ENCODE measurements at places on chromosomes 6 and 20.

GRCh38 chr6:87164004-87164403, 8.6 kb downstream of the ZNF292 start:
- no peak for DNase-seq

- no peak for DNase-seq
Observed at GRCh38 chr6:131875647-131876046, 67.8 kb downstream of the ENPP1 start.

DNA sequence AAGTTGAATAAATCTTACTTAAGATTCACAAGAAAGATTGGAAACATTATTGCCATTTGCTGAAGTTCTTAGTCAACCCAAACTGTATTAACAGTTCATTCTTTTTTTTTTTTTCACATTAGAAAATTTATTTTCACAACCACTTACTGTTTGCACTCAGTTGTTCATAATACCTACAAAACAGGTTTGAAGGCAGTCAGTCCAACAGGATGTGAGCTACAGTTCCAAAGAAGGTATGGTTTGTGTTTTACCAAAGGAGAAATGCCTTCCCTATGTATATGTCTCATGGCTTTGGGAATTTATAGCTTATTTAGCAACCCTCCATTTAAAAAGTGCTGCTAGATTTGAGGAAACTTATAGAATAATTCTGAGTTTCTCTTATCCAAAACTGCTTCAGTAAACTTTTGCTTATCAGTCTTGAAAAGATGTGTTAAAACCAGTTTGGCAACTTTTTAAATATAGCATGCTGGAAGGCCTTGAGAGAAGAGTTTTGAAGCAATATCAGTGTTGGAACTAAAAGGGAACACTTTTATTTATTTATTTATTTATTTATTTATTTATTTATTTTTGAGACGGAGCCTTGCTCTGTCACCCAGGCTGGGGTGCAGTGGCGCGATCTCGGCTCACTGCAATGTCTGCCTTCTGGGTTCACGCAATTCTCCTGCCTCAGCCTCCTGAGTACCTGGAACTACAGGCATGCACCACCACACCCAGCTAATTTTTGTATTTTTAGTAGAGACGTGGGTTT, 46.8 kb upstream of the RREB1 start:
- no peak for DNase-seq

- no peak for DNase-seq
Observed at GRCh38 chr20:42366626-42367025, 748.4 kb upstream of the CHD6 start.

- DNase-seq, result no peak
Observed at GRCh38 chr6:24183584-24183983, 57.6 kb downstream of the NRSN1 start.

DNA sequence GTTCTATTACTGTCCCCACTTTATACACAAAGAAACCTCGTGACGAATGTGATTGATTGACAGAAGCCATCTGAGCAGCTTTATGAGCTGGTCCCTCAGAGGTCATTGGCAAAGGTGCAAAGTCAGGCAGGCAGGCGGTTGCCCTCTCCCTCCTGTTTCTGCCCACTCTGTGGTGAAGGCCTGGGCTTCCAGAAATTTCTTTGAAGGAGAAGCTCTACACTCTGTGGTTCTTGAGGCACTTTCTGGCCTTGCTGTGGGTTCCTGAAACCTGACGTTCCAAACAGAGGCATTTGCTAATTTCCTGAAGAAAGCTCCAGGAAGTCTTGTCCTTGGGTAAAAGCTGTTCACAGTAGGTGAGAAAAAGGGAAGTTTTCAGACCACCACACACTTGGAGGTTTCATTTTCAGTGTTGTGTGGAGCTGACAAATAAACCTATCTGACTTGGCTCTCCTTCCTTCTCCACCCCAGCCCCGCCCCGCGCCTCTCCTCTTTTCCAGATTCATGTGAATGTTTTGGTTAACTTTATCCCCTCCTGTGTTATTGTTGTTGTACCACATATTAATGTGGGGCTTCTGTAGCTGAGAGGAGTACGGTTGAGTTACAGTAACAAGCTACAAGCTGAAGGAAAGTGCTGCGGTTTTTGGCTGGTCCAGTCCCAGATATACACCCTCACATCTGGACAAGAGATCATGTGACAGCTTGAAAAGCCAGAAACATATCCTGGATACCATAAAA, 274.1 kb downstream of the CLIC5 start:
- DNase-seq, result no peak

DNA sequence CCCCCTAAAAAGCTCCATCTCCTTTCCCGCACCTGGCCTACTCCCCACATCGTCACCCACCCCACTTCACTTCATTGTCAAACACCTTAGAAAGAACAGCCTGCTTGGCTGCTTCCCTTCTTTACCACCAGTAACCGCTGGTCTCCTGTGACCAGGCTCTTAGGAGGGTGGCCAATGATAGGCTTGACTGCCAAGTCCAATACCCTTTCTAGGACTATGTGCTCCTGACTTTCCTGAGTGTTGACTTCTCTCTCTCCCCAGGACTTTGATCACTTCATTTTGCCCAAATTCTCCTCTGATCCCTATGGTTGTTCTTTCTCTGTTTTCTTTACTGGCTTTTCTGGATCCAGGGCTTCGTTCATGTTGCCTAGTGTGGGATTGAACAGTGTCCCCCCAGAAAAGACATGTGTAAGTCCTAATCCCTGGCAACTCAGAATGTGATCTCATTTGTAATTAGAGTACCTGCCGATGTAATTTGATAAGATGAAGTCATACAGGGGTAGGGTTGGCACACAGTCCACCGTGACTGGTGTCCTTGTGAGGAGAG, 254.0 kb downstream of the GMDS start:
- DNase-seq, result no peak

DNA sequence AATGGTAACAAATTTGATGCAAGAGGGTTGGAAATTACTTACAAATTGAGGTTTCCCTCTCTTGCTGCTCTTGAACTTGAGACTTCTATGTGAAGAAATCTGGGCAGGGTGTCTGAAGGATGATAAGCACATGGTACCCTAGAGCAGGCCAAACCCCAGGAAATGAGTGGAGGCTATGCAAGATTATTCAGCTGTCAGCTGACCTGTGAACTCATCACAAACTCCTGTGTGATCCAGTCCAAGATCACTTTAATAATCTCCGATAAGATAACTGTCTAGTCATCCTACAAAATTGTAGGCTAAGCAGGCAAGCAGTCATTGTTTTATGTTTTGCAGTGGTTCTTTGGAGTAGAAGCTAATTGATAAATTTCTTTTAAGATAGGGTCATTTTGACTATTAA, 213.1 kb downstream of the BTBD3 start:
- DNase-seq, result no peak

DNA sequence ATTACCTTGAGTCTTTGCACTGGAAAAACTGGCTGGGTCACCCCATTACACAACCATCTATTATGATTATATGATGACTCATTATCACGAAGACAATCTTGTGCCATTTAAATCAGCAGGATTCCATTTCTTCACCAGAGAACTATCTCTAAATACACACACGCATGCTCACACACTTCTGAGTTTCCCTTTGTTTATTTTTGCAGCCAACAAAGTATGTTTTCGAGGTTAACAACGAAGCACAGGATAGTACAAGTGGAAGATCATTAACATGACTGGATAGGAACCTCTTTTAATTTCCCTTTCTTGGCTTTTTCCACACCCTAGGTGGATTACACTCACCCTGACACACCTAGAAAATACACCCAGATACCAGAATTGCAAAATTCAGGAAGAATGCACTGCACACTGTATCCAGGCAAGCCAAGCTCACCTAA, 18.9 kb downstream of the PERP start:
- no peak for DNase-seq

DNA sequence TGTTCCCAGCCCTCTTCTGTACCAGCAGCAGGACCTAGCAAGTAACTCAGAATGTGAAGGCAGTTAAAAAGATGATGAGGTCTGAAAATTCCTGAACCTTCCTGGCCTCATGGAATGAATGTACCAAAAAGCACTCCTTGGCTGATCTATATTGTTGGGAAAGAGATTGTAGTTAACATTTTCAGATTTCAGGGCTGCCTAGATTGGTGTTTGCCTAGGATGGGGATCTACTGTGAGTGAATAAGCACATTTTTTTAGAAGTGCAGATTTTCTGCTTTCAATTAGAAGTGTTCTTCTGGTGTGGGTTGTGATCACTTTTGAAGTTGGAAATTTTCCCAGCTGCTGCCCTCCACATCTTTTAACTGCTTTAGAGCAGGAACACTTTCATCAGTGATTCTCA, 6.2 kb downstream of the MYLIP start:
- no peak for DNase-seq

- no peak for DNase-seq
Observed at GRCh38 chr6:170212051-170212756, 78.7 kb downstream of the DLL1 start.

- no peak for DNase-seq
Observed at GRCh38 chr20:32130352-32130751, 20.8 kb downstream of the TM9SF4 start.

DNA sequence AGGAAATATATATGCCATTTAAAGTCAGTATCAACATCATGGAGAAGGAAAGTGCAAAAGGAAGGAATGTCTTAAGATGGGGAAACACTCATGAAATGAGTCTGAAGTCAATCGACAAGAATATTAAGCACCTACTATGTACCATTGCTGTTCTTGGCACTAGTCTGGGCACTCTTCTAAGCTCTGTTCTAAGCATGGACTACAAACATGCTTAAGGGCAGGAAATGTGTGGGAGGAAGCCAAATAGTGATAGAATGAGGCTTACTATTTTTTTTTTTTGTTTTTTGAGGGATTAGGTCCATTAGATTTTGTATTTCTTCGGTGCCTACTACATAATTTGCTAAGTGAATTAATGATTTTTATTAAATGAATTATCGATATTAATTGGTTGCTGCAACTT, 83.8 kb upstream of the SUPT3H start:
- no peak for DNase-seq

GRCh38 chr6:148839044-148839443, 92.2 kb downstream of the UST start:
- no peak for DNase-seq

- DNase-seq, result no peak
Observed at GRCh38 chr6:104548297-104548696, 311.4 kb downstream of the HACE1 start.

DNA sequence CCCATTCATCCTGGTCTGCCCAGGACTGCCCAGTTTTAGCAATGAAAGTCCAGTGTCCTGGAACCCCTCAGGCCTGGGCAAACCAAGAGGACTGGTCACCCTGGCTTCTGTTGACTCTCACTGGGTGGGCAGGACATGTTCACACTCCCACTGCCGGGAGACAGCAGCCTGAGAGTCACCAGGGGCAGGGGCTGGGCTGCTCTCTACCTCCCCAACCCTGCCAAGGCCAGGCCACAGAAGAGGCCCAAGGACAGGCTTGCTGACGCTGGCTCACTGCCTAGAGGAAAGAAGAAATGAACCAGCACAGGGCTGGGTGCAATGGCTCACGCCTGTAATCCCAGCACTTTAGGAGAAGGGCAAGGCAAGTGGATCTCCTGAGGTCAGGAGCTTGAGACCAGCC, 36.9 kb downstream of the C20orf203 start:
- no peak for DNase-seq

DNA sequence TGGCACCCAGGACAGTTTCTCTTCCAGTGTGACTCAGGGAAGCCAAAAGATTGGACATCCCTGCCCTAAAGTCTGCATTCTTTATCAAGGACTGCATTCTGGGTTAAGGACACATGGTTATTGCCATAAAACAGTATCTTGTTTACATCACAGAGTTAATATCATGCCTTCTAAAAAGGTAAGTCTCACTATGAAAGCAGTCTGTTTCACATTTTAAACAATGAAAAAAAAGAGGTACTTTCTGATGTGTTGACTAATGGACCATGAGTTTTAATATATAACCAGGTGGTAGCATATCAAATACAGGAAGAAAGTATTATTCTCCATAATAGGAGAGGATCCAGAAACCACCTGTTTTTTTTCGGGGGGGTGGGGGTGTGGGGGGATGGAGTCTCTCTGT, 93.7 kb downstream of the TIAM2 start:
- DNase-seq, result no peak

DNA sequence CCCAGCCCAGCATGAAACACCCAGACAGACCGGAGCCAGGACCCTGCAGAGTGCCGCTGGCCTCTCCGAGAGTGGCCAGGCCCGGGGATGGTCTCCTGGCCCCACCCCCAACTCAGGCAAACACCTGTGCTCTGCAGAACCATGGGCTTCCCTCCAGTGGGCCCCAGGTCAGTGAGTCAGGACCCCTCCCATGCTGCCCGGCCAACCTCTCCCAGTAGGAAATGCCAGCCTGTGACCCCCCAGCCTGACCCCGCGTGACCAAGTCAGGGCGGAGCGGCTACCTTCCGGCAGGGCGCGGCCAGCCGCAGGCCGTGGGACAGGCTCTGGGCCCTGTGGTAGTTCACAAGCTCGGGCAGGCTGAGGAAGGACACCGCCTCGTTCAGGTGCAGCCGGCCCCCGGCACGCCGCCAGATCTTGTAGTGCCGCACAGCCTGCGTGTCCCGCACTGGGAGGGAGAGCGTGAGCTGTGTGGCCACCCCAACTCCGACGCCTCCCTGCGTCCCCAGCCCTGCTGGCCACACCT, 3.2 kb downstream of the PTK6 start:
- DNase-seq, result no peak

GRCh38 chr20:39066471-39067242, 104.5 kb downstream of the DHX35 start:
- DNase-seq, result no peak

- DNase-seq, result no peak
Observed at GRCh38 chr6:136250686-136251008, 536 bp upstream of the MTFR2 start.

DNA sequence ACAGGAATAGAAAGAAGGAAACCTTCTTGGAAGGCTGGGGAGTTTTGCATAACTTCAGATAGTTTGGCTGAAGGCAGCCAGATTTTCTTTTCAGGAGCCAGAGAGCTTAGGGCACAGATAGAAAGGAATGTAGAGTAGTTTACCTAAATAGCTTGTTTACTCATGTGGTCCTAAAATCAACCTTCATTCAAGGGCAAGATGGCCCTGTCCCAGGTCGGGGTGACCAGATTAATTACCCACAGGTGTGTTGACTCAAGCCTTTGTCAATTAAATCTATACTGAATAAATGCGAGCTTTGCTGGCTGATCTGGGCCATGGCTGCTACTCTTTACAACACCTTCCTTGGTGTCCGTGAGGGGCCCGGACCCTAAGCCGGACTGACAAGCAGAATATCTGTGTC, 792.0 kb upstream of the MAN1A1 start:
- DNase-seq, result no peak

GRCh38 chr6:31321820-31322219, 35.2 kb downstream of the HLA-B start:
- DNase-seq, result no peak
